ENCODE measurements at places on chromosomes 3 and 15.

DNA sequence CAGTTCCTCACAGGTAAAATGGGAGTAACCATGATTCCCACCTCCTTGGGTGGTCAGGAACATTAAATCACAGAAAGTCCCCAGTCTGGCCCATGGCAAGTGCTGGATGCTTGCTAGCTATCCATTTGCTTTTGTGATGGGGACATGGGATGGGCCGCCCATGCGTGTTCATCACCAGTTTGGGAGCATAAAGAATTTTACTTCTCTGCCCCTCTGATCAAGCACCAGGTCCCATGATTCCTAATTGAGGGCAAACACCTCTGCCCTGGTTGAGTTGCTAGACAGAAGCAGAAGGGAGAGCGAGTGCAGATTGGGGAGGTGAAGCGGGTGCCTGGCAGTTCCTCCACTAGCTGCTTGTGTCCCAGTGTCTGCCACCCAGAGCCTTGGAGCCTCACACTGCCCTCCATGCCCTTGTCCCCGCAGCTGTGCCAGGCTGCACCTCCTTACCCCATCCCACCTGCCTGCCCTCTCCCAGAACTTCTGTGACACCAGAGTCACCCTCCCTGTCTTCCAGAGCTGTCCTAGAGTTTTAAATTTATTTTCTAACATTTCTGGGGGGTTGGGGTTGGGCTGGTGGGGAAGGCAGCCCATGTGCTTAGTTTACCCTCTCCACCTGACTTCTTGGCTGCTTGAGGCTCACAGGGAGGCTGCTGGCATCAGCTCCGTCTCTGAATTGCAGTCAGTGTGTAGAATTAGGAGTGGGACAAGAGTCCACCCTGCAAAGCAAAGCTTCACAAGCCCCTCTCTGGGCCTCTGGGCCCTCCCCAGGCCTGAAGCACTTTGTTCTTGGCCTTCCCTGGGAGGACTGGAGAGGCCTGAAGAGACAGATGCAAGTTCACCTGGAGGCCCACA lies 18.4 kb downstream of the CFAP100 start:
- DNase-seq, result no peak

DNA sequence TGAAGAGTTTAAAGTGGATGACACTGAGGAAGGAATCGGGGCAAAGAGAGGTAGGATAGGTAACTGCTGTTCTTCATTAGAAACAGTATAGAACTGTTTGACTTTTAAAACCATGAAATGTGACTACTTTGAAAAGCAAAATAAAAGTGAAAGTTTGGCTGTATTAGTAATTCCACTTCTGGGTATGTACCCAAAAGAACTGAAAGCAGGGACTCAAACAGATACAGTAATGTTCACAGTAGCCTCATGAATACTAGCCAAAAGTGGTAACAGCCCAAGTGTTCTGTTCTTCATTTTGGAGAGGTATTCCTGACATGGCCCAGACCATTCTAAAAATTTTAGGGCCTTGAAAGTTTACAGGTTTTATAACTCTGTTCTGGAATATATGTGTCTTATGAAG lies 1055.4 kb downstream of the TBL1XR1 start:
- DNase-seq, result no peak

- no peak for DNase-seq
Observed at GRCh38 chr15:69782139-69782658, 315.5 kb downstream of the TLE3 start.

DNA sequence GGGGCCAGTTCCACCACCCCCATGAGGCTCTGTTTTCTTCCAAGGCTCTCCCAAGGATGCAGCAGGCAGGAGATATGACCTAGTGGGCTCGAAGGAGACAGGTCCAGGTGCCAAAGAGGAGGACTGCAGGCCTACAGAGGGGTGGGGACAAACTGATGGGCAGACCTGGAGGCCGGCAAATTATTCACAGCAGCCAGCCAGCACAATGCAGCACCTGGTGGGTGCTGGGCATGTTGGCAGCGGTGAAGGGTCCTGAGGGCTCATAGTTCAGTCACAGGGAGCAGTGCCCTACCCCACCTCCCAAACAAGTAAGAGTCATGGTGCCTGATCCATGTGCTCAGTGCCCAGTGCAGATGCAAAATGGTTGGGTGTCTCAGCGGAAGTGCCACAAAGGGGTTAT lies 171.7 kb downstream of the ABHD5 start:
- DNase-seq, result no peak

- no peak for DNase-seq
Observed at GRCh38 chr3:177055605-177056571, 141.4 kb downstream of the TBL1XR1 start.

GRCh38 chr15:74653426-74654102 lies 37.9 kb downstream of the CLK3 start:
- DNase-seq, result no peak

GRCh38 chr3:138761002-138761401 lies 73.7 kb downstream of the PIK3CB start:
- no peak for DNase-seq

DNA sequence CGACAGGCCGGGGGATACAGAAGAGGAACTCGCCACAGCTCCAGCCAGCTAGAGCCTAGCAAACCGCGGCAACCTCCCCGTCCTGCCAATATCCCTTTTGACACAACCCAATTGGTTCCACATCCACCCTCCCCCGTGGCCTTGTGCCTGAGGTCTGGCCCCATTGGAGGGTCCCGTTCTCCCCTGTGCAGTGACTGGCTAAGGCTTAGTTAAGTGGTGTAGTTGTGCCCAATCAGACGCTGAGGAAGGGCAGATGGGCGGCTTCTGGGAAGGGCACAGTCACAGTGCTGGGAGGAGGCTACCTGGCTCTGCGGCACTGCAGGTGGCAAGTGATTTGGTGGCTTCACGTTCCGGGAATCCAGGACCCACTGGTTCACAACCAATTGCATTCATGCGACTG lies 78.6 kb downstream of the SNRK start:
- DNase-seq, result no peak

- no peak for DNase-seq
Observed at GRCh38 chr15:62717496-62717895, 325.1 kb upstream of the TPM1 start.

DNA sequence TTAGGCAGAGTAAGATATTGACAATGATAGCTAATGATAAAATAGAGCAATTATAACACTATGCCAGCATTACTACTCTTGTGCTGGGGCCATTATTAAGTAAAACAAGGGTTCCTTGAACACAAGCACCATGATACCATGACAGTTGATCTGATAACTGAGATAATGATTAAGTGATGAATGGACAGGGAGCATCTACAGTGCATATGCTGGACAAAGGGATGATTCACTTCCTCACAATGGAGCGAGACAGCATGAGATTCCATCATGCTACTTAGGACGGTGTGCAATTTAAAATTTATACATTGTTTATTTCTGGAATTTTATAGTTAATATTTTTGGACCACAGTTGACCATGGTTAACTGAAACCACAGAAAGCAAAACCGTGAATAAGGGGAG lies 156.6 kb downstream of the FHIT start:
- DNase-seq, result no peak

DNA sequence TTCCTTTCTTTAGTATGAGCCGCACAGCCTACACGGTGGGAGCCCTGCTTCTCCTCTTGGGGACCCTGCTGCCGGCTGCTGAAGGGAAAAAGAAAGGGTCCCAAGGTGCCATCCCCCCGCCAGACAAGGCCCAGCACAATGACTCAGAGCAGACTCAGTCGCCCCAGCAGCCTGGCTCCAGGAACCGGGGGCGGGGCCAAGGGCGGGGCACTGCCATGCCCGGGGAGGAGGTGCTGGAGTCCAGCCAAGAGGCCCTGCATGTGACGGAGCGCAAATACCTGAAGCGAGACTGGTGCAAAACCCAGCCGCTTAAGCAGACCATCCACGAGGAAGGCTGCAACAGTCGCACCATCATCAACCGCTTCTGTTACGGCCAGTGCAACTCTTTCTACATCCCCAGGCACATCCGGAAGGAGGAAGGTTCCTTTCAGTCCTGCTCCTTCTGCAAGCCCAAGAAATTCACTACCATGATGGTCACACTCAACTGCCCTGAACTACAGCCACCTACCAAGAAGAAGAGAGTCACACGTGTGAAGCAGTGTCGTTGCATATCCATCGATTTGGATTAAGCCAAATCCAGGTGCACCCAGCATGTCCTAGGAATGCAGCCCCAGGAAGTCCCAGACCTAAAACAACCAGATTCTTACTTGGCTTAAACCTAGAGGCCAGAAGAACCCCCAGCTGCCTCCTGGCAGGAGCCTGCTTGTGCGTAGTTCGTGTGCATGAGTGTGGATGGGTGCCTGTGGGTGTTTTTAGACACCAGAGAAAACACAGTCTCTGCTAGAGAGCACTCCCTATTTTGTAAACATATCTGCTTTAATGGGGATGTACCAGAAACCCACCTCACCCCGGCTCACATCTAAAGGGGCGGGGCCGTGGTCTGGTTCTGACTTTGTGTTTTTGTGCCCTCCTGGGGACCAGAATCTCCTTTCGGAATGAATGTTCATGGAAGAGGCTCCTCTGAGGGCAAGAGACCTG lies 13.2 kb downstream of the GREM1 start:
- DNase-seq, result no peak

DNA sequence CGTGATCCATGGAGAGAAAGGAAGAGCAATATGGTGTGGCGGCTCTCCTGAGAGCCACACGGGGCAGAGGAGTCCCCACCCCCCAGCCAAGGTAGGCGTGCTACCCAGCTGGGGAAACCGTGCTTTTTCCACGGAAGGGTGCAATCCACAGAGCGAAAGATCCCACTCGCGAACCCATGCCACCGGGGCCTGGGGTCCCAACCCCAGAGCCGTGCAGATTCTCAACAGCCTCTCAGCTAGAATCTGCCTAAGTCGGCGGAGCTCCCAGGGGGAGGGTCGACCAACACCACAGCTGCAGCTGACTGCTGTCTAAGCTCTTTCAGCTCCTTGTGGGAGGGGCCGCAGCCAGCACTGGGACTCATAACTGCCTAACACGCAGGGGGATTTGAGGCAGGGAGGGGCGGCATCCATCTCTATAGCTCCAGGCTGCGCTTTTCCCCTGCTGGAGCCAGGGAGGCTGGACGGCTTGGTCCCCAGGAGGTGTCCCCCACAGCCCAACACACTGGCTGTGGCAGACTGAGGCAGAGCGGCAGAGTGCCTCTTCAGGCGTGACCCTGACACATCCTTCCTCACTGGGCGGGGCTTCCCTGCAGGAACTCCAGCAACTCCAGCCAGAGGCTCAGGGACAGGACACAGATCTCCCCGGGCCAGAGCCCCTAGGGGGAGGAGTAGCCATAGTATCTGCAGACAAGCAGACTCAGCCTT lies 107.6 kb upstream of the ZBTB20 start:
- no peak for DNase-seq

All from GOT3 (cell line).